K562 (cell line): ENCODE measurements at places on chromosomes 16 and 17. TPM values are rescaled to one million over a fixed set of nuclear protein-coding genes. Genes with fewer than 3 reads are reported as not detected.

DNA sequence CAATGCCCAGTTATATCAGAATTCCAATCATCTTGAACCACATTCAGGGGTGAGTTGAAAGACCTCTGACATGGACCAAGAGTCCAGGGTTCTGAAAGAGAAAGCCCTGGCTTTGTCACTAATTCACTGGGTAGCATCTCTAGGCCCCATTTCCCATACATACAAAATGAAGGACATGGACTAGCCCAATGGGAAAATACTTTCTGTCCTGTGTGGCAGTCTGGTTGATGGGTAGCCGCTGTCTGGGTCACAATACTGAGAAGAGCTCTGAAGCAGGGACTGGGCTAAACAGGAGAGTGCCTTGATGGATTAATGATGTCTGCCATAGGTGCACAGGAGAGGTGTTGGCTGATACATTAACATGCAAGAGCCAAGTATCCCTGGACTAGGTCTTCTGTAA is 214.3 kb downstream of the RAB11FIP4 start:
- DNase-seq = no peak

The KRTAP4-1 gene
- not detected in 2 replicates for total RNA-seq

GRCh38 chr17:48733632-48734328 is 5.2 kb upstream of the HOXB13 start:
- DNase-seq = no peak

- DNase-seq = no peak
Measured at GRCh38 chr17:64968652-64969501, 49.6 kb upstream of the LRRC37A3 start.

- no peak for DNase-seq
Measured at GRCh38 chr16:89046491-89046890, 47.2 kb upstream of the ACSF3 start.

GRCh38 chr17:67655478-67656148 is 62.1 kb upstream of the NOL11 start:
- DNase-seq = no peak

DNA sequence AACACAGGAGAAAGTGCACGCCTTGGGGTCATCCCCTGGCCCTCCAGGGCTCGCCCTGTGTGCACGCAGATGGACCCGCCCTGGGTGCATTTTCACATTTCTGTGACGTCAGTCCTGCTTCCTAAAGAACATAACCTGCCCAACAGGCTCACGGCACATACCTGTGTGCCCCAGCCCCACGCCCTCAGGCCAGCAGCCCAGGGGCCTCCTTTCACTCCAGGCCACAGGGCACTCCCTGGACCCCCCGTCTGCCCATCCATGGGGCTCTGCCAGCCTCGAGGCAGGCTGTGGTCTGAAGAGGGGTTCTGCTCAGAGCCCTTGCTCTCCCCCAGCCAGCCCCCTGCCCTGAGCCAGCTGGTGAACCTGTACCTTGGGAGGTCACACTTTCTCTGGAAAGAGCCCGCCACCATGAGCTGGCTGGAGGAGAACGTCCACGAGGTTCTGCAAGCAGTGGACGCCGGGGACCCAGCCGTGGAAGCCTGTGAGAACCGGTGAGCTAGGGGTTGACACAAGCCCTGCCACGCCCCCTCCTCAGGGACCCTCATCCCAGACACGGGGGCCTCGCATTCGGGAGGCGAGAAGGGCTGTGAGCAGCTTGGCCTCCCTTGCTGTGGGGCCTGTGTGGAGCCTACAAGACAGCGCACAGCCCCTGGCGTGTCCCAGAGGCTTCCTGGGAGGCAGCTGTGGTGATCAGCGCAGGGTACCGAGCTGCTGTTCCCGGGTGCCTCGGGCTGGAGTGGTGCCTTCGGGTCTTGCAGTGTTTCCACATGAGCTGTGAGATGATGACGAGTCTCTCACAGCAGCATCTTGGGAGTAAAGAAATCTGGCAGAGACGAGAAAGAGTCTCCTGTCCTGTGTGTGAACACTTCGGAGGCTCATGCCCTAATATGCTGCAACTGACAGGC is 13.8 kb upstream of the MC1R start:
- no peak for DNase-seq

DNA sequence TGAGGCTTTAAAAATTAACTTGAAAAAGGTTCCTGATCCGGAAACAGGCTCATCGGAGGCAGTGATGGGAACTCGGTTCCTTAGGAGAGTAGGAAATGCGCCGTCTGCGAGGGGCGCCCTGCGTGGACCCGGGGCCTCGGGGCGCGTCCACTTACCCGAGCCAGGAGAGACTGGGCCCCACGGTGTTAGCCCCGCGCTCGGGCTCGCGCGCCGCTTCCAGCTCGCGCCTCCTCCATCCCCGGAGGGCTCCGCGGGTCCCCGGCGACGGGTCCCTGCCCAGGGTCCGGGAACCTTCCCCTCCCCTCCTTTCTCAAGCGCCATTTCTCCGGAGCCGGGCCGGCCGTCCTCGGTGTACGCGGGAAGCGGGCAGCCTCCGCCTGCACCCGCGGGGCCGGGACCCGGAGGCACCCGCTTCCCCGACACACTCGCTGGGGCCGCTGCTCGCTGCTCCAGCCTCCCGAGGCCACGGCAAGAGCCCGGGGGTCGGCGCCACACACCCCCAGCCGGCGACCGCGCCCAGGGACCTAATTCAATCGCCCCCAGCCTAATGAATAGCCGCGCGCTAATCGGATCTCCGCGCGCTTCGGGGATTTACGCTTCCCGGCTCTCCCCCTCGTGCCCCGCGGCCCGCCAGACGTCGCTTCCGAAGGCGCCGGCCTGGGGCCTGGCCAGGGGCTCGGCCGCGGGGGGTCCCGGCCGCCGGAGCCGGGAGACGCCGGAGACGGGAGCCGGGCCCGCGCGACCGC is 2.2 kb upstream of the BAHCC1 start:
- no peak for DNase-seq

DNA sequence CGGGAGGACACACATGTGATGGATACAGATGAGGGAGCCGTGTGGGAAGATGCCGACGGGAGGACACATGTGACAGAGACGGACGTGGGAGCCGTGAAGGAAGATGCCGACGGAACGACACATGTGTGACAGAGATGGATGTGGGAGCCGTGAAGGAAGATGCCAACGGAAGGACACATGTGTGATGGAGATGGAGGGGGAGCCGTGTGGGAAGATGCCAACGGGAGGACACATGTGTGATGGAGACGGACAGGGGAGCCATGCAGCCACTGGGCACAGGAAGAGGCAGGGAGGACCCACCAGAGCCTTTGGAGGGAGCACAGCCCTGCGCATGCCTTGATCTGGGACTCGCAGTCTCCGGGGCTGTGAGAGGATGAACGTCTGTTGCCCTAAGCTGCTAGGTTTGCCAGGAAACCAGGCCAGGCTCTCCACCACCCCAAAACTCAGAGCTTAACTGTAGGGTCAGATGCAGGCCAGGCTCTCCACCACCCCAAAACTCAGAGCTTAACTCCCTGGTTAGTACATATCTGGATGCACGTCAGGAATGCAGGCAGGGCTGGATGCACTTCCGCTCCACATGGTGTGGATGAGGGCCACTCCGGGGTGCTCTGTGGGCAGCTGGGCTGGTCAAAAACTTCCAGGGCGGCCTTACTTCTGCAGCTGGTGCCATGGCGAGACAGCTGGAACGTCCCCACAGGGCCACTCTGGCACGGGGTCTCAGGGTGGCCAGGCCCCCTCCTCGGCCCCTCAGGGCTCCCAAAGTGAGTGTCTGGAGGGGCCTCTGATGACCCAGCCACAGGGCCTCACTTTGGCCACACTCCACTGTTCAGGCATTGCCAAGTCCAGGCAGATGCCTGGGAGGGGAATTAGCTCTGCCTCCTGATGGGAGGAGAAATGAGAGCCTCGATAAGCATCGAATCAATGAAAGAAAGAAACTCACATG is 47.7 kb upstream of the ZNF469 start:
- DNase-seq = no peak
